ENCODE measurements at places on chromosomes 12 and 14.

GRCh38 chr12:104974626-104975290, 11.4 kb upstream of the NOPCHAP1 start:
- DNase-seq, result no peak

DNA sequence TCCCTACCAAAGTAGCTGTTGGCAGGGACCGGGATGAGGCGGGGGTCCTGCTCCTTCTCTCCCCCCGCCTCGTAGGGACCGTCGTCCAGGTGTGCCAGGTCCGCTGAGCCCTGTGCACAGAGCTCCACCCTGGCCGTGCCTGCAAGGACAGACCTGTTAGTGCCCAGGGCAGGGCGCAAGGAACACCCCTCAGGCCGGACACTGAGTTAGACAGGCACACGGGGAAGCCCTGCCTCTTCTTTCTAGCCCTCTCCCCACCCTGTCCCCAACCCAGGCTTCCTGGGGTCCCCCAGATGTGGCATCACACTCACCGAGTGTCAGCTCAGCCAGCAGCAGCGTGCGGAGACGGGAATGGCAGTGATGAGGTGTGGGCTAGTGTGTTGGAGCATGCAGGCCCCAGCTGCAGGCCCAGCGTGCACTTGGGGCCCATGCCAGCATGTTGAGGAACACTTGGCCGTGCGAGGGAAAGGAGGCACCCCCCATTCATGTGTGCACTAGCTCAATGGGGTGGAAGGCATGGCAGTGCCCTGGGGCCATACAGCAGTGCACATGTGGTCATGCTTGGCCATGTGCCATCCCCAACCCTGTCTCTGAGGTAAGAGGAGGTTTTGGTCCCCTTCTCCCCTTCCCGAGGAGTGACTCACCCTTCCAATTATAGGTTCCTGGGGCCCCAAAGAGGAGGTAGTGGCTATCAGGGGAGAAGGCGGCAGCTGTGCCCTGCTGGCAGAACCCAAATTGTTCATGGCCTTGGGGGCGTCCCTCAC, 7.3 kb downstream of the ITGA7 start:
- DNase-seq, result no peak

GRCh38 chr14:65550779-65551643, 138.5 kb downstream of the FUT8 start:
- no peak for DNase-seq

DNA sequence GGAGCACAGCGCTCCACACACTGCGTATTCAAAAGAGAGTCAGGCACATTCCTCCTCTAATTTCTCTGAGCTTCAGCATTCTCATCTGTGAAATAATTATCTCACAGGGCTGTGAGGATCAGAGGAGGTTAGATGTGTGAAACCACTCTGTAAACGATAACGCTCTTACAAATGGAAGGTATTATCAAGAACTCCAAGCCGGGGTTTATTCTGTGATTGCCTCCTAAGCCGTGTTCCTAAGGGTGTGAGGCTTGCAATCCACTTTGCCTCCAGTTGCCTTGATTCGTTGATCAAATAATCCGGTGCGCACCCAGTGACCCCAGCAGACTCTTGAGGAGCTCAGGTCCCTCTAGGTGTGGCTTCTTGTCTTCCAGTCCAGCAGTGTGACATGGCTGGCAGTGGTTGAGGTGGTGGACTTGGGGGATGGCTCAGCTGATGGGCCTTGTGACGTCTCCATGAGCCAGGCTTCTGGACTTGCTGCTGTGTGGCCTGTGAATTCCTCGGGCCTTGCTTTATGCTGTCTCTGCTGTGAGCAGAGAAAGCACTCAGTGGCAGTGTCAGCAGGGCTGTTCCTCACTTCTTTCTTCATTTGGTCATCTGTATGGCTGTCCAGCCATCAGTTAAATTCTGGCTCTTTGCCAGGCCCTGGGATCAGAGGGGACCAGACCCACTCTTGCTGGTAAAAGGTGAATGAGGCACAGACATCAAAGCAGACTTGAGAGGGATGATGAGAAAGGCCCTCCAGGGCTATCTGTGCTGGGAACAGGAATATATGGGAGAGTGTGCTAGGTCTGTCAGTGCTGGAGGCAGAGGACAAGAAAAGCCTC, 71.0 kb downstream of the SLC25A47 start:
- DNase-seq, result no peak

GRCh38 chr14:57493467-57494181, at the start of gene CCDC198:
Gene CCDC198, minus strand, starts transcription at chr14:57493857. Its CDS starts 142 bp downstream, at chr14:57493715.
- no peak for DNase-seq

GRCh38 chr14:85187521-85187920, 342.4 kb upstream of the FLRT2 start:
- DNase-seq, result no peak

- DNase-seq, result no peak
Observed at GRCh38 chr14:61752626-61753025, 9.6 kb upstream of the SNAPC1 start.

DNA sequence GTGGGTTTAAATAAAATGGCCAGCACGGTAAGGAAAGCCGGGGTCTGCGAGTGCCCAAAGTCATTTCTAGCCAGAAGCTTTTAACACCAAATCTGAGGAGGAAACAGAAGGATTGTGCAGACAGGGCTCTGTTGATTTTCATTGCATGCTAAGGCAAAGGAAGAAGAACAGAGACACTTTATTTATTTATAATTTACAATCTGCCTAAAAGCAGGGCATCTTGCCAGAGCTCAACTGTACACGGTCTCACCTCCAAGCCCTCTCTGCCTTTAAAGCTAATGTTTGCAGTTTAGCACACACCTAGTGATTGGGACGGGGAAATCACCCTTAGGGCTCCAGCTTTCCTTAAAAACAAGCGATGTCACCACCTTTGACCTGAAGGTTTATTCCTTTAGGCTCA, 4.0 kb downstream of the KCNA5 start:
- no peak for DNase-seq

DNA sequence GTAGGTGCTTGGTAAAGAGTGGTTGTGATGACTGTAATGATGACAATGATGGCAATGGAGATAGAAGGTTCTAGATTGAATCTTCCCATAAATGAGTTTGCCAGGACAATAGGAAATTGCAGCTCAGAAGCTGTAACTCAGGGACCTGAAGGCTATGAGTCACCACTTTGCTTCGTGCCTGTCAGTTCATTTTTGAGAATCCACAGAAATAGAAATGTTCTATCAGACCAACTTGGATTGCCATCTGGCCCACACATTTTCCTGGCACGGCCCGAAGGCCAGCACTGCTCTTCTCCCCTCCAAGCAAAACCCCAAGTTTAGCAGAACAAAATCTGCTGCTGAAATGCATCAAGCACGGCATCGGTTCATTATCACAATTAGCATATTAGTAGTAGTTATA, 1127.0 kb downstream of the BCL11B start:
- DNase-seq, result no peak

DNA sequence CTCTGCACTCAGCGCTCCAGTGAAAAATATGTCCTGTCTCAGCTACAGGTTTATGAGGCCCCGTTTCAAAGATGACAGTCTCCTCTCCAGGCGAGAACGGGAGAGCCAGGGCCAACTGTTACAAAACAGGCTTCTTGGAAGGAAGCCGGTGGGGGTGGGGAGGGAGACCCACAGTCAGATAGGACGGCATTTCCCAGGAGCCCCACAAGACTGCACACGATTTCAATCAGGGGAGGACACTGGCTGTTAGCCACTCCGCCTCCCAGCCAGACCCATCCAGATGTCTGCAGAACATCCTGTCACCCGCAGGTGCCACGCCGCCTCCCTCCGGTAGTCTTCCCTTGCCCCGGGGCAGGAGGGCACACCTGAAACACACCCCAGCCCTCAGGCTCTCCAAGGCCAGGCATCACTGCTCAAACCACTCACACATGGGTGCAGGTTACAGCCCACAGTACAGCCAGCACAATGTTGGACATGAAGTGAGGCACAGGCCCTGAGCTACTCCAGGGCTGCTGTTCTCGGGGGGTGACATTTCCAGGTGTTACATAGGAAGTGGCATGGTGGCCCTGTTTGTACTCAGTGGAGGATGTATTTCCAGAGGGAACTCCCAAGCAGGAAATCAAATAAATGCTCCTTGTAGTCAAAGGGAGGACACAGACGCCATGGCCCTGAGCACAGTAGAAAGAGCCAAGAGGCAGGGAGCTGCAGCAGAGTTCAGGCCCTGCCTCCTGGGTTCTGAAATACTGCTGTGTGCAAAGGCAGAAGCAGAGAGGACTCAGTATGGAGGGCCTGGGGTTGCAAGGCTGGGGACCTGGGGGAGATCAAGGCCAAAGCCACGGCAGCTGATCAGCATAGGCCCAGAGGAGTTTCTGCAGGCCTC, 138.1 kb downstream of the BCL11B start:
- DNase-seq, result no peak

- DNase-seq, result no peak
Observed at GRCh38 chr14:103803661-103804060, 43.7 kb downstream of the PPP1R13B start.

DNA sequence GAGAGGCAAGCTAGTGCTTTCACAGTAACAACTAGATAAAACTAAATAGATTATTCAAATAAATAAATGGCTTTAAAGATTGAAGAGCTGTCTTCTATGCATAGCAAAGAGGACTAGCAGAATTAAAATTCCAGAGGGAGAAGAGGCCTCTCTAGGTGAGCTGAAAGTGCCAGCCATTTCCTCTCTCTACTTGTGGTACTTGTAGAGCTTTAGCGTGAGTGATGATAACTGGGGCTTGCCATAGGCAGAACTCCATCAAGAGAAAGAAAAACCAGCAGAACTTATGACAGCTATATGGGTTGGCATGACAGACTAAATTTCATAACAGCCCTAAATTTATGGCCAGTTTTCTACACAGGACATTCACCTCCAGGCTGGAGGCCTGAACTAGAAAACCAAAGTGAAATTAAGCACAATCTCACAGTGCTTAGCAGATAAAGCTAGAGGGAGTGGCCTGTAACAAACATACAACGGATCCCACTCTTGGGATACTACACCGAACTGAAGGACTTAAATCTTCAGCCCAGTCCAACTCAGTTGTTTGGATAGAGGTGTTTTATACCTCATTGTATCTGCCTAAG, 11.0 kb downstream of the SPTLC2 start:
- no peak for DNase-seq

- no peak for DNase-seq
Observed at GRCh38 chr14:63840981-63841380, 11.8 kb upstream of the SYNE2 start.

Data from NCI-H1417 (cell line).